ENCODE measurements at places on chromosomes 7 and 10.

DNA sequence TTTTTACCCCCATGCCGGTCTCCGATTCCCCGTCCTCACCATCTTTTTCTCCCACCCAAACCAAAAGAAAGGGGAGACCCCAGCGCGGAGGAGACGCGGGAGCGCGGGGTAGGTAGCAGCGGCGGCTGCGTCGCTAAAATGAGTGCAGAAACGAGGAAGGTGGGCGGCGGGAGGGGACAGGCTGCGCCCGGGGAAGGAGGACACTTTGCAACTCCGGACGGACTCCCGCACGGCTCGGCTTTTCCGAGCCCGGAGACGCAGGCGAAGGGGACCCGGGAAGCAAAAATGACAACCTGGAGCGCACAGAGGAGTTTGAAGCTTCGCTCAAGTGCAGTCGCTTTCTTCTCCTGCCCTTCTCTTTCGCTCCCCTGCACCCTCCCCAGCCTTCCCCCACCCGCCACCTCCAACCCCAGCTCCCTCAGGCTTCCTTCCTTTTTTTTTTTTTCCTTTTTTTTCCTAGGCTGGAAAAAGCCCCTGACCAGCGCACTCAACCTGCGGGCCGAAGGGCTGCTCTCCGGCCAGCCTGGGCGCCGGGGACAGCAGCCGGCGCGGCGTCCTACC is 453 bp downstream of the SFMBT2 start:
- no peak for DNase-seq

DNA sequence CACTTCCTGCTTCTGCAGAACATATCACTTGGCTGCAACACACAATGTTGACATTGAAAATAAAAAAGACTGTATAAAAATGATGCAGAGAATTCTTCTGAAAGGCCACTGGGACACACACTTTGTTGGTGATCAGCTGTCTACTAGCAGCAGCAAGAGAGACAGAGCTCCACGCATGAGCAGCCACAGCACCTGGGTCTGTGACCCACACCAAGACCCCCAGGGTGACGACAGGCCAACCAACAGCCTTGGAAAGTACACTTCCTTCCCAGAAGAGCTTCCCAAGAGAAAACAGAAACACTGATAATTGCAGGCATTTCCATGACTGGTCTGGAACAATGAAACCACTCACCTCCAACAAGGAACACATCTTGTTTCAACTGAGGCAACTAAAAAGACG is 239.0 kb downstream of the DIP2C start:
- no peak for DNase-seq

DNA sequence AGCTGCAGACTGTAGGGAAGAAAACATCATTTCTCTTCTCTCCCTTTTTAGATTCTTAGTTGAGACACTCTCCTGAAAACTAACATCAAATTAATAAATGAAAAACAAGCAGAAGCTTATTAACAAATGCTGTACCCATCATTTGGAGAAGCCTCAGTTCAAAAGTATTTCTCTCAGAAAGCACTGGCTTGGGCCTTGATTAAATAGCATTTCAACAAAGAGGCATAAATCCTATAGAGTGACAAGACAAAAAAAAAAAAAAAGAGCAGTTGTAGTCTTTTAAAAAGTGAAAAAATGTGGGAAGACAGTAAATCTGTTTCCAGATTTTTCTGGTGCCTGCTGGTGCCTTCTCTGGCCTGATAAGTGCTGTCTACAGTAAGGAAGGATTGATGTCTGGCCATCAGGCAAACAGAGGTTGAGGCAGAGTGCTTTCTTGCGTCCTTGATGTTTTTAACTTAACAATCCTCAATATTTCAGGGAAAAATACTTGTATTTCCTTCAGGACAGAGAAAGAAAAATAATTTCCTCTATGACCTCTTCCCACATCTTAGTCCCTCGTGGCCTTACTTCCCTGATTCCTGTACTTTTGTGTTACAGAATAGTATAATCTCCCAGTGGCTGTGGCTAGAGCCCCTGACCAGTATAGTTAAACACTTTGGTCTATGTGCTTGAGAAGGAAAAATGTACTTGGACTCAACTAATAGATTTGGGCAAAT is 300.5 kb downstream of the HGF start:
- DNase-seq = no peak

GRCh38 chr10:69228151-69228550 is 8.0 kb downstream of the HKDC1 start:
- no peak for DNase-seq

- DNase-seq = no peak
Observed at GRCh38 chr10:44042075-44042770, 342.7 kb downstream of the CXCL12 start.

DNA sequence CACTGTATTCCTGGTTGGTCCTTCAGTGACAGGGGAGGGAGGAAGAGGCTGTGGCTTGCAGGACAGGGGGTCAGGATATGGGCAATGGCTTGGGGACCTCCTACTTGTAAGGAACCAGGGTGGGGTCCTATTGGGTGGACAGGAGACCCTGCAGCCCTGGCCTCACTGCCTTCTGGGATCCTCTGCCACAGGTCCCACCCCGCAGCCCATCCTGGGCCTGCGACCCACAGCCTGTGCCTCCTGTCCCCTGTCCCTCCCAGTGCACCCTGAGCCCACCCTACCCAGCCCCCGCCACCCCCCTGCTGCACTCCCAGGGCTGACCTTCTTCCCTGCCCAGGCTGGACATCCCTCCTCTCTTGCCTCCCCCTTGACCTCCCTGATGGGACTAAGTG is 58.7 kb upstream of the MYL10 start:
- DNase-seq = no peak

DNA sequence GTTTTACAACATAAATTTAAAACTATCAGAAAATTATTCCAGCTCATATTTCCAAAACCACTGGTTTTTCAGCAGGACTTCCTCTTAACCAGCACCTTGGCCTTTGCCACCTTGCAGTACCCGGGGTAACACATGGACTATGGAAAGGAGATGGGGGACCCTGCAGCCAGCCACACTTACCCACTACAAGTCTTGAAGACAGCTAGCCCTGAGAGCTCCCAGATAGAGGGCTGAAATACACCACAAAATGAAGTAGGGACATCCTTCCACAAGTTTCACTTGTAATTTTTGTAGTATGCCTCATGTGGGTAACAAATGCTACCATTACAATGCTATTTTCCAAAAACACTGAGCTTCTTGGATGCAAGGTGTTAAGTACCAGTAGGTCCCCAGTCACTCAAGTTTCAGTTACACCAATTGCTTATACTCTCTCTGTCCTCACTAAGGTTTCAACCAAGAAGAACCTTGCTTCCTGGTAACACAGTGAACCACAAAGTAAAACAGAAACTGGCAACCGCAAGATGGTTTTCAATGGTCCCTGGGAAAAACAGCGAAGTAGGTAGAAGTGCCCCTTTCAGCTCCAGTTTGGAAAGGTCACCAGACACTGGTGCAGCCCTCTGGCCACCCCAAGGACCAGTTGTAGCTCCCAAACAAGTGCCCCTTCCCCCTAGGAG is 110.9 kb downstream of the SGMS1 start:
- no peak for DNase-seq

DNA sequence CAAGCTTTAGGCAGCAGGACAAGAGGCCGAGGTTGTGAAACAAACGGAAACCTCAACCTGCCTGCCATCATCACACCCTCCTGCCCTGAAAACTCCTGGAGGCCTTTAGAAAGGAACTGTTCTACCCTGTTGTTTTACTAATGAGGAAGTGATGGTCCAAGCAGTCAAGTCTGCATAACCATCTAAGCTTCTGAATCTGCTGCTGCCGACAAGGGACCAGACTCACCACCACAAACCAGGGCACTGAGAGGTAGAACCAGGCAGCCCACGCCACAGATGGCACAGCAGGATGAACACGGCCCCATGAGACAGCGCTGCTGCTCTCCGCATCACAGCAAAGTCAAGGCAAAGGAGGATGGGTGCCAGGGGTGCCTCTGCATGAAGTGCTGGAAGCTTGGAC is 209.4 kb downstream of the CELF2 start:
- no peak for DNase-seq

DNA sequence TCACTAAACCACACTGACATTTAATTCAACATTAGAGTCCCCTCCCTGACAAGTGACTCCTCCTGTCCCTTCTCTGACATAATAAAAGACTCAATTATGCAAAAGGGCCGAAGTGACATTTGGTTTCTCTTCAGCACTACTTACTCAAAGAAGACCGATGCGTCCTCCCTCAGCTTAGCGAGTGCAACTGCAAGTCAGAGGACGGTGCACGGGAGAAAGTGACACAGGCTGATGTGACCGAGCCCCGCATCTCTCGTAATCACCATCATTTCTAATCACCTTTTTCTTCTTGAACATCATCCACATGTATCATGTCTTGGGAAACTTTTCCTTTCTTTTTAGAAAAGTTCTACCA is 155.7 kb downstream of the TCERG1L start:
- DNase-seq = no peak

DNA sequence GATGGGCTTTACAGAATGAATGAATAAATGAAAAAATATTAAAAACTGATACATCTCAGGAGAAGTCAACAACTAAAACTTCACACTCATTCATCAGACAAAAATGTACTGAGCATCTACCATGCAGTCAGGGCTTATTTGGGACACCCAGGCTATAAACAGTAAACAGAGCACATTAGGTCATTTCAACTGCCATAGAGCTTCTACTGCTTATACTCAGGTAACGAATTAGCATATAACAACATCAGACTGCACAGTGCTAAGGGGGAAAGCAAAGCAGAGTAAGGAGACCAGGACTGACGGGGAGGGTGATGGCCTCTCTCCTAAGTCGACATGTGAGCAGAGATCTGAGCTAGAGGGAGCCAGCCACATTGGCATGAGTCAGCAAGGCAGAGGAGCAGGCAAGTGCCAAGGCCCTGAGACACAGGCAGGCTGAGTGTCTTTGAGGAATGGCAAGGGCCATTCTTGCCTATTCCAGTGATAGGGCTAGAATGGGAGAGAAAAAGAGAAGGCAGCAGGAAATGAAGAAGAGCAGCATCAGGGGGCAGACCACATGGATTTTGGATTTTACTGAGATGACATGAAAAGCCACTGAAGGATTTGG is 528.9 kb downstream of the PARD3 start:
- no peak for DNase-seq

DNA sequence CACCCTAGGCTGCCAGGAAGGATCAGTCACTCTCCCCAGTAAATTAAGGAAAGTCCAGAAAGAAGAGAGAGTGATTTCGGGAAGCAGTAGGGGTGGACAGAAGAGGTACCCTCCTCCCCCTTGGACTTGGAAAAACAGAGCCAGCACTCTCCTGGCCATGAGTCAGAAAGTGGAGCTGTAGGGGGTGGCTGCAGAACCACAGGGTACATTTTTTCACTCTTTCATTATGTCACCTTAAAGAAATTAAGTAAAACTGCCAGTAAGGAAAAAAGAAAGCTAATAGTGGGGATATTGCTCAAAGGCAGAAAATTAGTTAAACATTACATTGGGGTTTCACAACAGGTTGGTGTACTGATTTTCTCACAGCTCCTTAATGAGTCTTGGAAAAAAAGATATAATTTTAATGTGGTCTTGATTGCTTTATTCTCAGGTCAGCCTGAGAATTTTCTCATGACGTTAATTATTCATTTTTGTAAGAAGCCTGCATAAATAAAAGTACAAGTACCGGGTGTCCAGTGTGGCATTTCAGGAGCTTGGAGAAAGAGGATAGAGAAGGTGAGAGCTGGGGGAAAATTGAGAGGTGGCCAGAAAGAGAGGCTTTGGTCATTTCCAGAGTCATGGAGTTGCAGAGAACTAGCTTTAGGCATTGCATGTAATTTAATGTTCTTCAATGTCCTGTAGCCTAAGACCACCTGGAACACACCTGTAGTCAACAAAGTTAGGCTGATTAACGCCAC is 23.2 kb upstream of the AOAH start:
- DNase-seq = no peak

DNA sequence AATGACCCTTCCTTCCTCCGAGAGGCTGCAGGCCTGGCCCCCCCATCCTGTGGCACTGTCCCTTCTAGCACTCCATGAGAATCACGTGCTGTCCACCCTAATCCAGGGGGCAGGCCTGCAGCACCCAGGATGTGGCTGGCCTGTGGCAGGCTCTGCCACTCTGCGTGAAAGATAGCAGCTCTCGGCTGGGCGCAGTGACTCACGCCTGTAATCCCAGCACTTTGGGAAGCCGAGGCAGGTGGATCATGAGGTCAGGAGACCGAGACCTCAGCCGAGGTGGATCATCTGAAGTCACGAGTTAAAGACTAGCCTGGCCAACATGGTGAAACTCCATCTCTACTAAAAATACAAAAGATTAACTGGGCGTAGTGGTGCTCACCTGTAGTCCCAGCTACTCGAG is 18.9 kb upstream of the LFNG start:
- DNase-seq = no peak

DNA sequence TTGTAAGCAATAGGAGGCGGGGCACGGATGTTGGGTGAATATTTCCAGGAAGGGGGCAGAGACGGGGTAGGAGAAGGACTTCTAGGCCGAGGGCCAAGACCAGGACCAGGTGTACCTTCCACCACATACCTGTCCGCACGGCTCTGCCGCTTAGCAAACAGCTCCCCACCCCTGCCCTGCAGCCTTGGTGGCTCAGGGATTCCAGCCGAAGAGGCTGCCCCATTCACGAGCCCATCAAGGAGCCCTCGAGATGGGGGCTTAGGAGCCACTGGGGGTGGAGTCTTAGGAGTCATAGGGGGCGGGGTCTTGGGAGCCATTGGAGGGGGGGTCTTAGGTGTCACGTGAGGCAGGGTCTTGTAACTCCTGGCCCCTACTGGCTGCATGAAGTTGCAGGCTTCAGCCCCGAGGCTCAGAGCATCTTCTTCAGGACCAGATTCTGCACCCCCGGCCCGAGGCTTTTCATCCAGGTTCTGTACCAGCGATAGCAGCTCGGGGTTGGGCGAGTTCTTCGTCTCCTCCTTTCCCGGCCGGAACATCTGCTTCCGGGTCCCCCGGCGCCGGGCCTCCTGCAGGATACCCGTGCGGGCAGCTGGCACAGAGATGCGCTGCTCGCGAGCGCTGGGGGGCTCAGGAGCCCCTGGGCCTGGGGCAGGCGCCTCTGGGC is 6.1 kb upstream of the MYOZ1 start:
- no peak for DNase-seq

- DNase-seq = no peak
Observed at GRCh38 chr7:44378744-44379143, 53.4 kb upstream of the CAMK2B start.

- DNase-seq = no peak
Observed at GRCh38 chr10:127734753-127735152, 2.2 kb upstream of the FOXI2 start.

GRCh38 chr10:47282005-47282656 is 17.9 kb upstream of the GDF10 start:
- DNase-seq = no peak

DNA sequence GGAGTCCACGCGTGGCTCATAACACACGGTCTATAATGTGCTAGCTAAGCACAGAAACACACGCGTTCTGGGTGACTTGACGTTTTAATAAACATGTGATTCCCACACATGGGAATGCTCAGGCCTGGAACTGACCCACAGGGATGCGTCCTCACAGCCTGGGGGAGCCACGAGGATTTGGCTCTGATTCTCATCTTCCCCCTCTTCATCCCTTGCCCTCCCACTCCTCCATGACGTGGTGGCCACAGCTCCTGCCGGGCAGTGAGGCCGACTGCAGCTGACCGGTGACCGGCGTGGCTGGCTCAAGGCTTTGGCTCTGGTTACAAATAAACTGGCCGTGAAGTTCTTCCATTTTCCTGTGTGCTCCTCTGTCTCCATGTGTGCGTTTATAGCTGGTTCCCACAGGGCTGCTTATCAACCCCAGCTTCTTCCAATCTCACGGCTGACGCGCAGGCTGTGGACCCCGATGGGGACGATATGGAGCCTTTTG is 40.9 kb upstream of the KLF6 start:
- no peak for DNase-seq

GRCh38 chr7:128119036-128119435 is 87.8 kb upstream of the LRRC4 start:
- no peak for DNase-seq
